ENCODE measurements at places on chromosomes 5 and 9.

DNA sequence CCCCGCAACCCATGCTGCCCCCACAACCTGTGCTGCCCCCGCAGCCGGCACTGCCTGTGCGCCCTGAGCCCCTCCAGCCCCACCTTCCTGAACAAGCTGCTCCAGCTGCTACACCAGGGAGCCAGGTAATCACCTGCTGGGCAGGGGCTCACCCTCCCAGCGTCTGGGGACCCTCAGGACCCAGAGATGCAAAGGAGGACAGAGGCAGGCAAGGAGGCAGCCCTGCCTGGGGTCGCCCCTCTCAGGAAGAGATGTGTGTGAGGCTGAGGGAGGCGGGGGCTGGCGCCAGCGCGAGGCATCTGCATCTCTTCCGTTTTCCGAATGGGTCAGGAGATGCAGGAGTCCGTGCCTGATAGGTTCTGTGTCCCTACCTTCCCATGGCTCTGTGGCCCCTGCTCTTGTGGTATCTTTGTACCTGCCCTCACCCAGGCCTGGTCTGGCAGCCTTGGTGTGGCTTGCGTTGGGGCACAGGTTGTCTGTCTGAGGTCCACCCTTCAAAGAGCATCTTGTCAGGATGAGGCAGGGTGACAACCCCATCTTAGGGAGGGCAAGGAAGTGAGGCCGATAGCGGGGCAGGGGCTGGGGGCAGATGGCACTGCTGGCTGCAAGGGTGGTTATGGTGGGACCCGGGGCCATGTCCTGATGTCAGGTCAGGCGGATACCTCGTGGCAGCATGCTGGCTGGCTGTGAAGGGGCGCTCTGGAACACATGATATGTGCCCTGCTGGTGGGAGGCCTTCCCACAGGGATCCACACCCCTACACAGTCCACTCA lies 75.7 kb downstream of the WNK2 start:
- no peak for DNase-seq

GRCh38 chr9:128610897-128611296 lies 45.8 kb downstream of the DYNC2I2 start:
- DNase-seq: no peak

DNA sequence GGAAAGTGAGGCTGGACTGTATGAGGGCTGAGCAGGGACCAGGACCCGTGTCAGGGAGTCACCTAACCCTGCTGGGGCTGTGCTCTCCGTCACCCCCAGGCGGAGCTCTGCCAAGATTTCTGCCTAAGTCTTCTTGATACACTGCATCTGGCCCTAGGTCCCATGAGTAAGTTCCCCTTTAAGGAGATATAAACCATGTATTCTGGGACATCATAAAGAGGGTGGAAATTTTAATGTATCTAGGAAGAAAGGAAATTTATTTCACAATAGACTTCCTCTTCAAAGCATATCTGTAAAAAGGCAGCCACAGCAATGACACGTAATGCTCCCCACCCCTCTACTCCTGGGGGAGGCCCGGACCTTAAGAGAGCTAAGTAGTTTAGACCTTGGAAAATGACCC lies 183.4 kb downstream of the FBXL7 start:
- DNase-seq: no peak

GRCh38 chr5:93226202-93226735 lies 354.8 kb downstream of the NR2F1-AS1 start:
- DNase-seq: no peak

DNA sequence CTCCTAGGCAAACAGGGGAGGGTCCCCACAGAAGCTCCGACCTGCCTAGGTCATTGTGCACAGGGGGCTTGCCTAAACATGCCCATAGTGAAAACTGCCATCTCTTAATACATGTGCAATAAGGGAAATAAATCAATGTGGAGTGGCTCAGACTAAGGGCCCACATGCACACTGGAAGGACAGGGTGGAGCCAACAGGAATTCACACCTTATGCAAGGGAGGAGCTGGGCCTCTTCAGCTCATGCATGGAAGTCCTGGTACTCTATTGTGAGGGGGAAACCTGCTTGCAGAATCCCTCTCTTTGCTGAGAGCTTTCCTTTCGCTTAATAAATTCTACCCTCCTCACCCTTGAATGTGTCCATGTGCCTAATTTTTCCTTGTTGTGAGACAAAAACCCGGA lies 815.8 kb downstream of the EFNA5 start:
- DNase-seq: no peak

DNA sequence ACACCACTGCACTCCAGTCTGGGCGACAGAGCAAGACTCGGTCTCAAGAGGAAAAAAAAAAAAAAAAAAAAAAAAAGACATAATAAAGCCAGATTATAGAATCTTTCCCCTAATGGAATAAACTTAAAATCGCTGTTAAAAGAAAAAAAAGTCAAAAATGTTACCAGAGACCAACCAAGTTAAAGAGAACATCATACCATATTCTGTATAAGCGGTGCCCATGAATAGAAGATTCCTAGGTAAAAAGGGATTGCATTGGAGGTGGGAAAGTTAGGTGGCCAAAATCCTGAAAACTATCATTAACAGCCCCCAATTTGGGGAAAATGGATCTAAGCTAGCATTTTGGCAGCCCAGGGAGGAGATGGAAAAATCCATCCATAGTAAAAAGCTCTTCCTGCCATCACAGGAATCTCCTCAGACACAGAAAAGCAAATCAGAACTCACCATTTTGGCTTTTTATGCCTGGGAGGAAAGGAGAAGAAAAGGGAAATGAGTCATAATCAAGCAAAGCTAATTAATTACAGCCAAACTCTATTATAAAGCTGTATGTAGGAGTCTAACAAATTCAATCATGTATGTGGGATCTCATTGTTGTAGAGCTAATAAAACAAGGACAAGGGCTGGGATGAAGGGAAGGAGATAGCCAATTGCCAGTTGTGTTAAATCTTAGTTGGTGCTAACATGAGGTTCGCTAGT lies 363.8 kb downstream of the ARL15 start:
- DNase-seq: no peak

GRCh38 chr5:43661102-43661501 lies 58.1 kb downstream of the NNT start:
- DNase-seq: peak; percentile 79

GRCh38 chr9:89522261-89522958 lies 24.5 kb upstream of the SEMA4D start:
- no peak for DNase-seq

- peak; percentile 29 for DNase-seq
Measured at GRCh38 chr9:78011049-78011448, 20.6 kb downstream of the GNAQ start.

DNA sequence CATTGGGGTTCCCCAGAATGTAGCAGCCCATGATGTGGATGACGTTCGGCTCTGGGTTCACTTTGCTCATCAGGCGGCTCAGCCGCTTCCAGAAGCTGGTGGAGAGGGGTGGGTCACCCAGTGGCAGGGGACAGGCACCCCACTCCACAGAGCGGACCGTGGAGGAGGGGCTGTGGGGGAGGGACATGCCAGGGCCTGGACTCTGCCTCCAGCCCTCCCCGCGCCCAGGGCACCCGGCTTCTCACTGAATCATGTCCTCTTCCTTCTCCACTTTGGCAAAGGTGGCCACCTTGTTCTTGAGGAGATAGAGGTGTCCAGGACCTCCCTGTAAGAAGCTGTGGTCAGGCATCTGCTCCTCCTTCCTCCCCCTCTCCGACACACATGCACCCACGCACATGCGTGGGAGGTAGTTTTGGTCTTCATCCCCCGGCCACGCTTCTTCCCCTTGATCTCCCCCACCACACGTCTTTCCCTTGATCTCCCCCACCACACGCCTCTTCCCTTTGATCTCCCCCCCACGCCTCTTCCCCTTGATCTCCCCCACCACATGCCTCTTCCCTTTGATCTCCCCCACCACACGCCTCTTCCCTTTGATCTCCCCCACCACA lies 8.9 kb upstream of the ENTPD8 start:
- DNase-seq: no peak

DNA sequence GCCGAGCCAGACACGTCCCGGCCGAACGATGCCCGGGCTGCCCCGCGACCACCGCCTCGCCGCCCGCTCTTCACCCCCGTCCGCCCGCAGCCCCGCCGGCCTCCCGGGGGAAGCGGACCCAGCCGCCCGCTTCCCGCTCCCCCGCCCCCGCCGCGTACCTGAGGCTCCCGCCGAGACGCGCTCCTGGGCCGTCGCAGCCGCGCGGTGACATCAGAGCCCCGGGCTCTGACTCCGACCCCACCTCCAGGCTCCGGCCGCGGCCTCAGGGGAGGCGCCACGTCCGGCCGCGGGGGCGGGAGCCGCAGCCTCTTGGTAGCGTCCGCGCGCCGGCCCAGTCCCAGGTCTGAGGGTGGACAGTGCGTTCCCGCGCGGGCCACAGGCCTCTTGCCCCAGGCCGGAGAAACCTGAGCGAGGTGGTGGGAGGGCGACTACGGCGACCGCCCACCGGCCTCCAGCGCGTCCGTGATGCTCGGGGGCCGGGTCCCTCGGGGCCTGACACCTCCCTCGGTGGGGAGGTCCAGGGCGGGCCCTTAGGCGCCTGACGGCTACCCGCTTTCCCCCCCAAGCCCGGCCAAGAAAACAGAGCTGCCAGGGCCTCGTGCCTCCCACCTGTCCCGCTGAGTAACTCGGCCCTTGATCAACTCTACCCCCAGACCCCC lies at the start of gene SHROOM1:
SHROOM1 (minus strand) TSS at position 212 of the 659 bp plus-strand sequence. CDS start 4,507 bp downstream, outside the sequence.
- DNase-seq: peak; percentile 75

DNA sequence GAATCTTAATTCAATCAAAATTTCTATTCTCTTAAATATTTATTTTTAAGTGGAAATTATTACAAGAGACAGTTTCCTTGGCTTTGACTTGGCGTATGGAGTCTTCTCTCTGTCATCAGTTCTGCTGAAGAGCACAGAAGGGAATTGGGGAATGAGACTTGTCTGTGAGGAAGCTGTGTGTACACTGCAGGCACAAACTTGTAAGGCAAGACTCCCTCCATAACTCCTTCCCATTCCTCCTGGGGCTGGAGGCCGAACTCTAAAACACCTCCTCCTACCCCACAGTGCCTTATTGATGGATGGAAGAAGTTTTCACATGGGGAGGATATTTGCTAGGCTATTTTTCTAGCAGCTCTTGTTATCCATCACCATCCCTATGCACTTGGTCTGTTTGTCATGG lies 187.4 kb upstream of the ELL2 start:
- no peak for DNase-seq

DNA sequence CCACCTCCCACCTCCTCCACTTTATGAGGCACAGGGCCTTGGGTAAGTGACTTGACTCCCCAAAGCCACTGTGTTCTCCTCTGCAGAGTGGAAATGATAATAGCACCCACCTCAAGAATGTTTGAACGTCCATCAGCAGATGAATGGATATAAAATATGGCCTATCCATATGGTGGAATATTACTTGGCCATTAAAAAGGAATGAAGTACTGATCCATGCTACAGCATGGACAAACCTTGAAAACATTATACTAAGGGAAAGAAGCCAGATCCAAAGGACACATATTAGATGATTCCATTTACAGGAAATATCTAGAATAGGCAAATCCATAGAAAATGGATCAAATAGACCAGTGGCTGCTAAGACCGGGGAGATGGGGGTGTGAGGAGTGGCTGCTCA lies 50.2 kb downstream of the CFAP77 start:
- DNase-seq: no peak

- DNase-seq: no peak
Measured at GRCh38 chr5:10679336-10679988, 81.6 kb downstream of the DAP start.

- peak; percentile 48 for DNase-seq
Measured at GRCh38 chr5:95870105-95870672, 47.7 kb upstream of the GLRX start.

- no peak for DNase-seq
Measured at GRCh38 chr5:77390795-77391194, 101.3 kb downstream of the WDR41 start.

GRCh38 chr5:161278739-161279660 lies 267.5 kb downstream of the GABRB2 start:
- no peak for DNase-seq

DNA sequence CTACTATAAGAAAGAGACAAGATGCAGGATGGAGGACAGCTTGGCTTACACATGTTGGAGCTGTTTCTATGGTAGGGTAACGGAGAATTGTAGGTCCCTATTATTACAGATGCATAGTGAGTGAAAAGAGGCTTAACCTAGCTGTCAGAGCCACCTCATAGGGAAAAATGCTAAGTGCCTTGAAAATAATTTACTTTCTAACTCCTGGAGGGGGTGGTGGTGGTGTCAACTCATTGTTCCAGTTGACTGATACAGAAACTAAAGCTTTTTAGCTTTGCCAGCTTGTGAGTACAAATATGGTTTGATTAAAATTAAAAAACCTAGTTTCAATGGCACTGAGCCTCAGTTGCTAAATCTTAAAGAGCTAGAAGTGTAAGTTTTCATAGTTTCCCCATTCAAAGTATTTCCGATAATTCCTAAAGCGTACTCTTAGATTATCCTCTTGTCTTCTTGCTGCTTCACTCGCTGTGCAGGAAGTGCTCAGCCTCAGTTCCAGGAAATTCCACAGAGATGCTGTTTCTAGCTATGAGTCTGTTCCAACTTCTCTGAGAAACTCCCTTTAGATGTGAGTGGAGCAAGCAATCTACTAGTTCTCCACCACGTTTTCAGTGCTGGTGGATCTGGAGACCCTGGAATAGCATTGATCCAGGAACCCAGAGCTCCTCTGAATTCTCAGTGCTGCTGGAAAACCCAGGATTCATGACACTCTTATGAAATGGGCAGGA lies 265.2 kb downstream of the DMAC1 start:
- DNase-seq: no peak

GRCh38 chr9:133794016-133794760 lies 56.0 kb upstream of the SARDH start:
- DNase-seq: no peak

DNA sequence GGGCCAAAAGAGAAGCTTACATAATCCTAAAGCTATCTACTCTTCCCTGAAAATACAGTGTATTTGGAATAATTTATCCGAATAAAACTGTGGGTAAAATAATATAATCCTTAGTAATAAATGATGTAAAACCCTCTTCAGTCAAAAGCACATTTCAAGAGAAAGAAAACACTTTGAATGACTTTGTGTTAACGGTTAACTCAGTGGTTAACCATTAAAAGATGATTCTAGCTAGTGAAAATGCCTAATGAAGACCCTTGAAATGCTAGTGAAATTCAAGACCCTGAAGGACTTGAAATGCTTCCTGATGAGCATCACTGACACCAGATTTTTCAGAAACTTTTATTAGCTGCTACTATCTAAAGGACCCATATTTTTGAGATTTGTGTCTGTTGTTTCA lies 70.7 kb downstream of the COX7C start:
- DNase-seq: no peak

GRCh38 chr9:123775289-123776284 lies 154.3 kb downstream of the DENND1A start:
- DNase-seq: no peak

GRCh38 chr5:134576386-134577021 lies 51.0 kb downstream of the JADE2 start:
- DNase-seq: no peak

DNA sequence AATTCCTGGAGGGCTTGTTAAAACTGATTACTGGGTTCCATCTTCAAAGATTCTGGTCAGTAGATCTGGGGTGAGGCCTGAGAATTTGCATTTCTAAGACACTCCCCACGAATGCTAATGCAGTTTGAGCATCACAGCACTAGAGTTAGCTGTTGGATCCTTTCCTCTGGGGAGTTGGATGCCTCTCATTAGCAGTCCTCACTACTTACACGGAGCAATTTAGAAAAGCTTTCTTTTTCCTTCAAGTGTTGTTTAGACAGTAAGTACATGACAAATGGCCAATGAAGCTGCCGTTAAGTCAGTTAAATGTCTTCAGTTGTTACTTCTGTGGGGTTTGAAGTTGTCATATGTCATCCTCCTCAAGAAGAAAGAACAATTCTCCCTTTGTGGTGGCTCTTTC lies 74.9 kb upstream of the HMHB1 start:
- no peak for DNase-seq

GRCh38 chr5:159680095-159680494 lies 236.2 kb upstream of the ADRA1B start:
- DNase-seq: no peak

GRCh38 chr9:99411479-99412115 lies 189.5 kb downstream of the SEC61B start:
- DNase-seq: no peak

All from adipocyte (in vitro differentiated cells).